ENCODE measurements at places on chromosomes 3 and 15.

- DNase-seq = no peak
Observed at GRCh38 chr3:100106094-100106493, 8.2 kb downstream of the FILIP1L start.

- no peak for DNase-seq
Observed at GRCh38 chr15:25641361-25641760, 202.5 kb upstream of the UBE3A start.

- no peak for DNase-seq
Observed at GRCh38 chr3:53996141-53996874, 104.6 kb upstream of the SELENOK start.

DNA sequence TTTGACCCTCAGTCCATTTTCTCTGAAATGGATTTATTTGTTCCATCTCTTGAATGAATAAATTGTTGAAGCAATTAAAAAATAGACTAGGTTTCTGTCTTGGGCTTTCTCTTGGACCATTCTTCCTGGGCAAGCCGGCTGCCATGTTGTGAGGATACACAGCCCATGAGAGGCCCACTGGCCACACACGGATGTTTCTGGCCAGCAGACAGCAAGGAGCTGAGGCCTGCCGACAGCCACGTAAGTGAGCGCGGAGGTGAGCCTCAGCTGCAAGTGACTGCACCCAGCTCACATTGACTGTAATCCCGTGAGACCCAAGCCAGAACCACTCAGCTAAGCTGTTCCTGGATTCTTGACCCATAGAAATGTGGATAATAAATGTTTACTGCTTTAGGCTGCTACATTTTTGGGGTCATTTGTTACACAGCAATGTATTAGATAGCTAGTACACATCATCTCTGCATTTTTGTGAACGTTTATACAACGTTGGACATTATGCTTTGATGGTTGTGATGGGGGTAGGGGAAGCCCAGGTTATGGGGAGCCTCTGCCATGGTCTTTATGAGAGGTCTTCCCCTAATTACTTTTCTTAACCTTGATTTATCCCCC, 22.8 kb downstream of the IDH3A start:
- no peak for DNase-seq
